ENCODE measurements at places on chromosomes 4 and X.

DNA sequence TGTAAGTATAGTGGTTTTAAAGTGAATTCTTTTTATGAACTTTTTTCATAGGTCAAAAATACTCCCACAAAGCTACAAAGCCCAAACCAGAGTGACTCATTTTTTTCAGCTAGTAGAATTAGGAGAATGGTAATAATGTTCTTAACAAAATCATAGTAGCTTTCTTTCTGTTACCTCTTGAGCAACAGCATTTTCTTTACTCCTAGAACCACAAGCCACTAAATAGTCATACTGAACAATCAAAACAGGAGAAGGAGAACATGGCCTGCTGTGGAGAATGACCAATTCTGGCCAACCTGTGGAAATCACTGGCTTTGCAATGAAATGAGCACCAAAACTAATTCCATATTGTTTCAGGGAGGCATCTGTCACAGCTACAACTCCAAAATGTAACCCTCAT lies 112.9 kb downstream of the AMMECR1 start:
- H3K4me1 ChIP-seq = peaks cover 10% of the 10 kb centered on the region
- H3K27me3 ChIP-seq = no peaks in the 10 kb centered on the region
- no peak for DNase-seq
- H3K4me3 ChIP-seq = no peak overlapping the region
- peaks cover 2% of the 10 kb centered on the region for H3K36me3 ChIP-seq
- H3K27ac ChIP-seq = no peak overlapping the region

GRCh38 chr4:137430171-137430570 lies 102.1 kb downstream of the PCDH18 start:
- DNase-seq = no peak
- no peaks in the 10 kb centered on the region for H3K27me3 ChIP-seq
- H3K4me1 ChIP-seq = no peaks in the 10 kb centered on the region
- no peak overlapping the region for H3K4me3 ChIP-seq
- H3K36me3 ChIP-seq = no peaks in the 10 kb centered on the region
- no peak overlapping the region for H3K27ac ChIP-seq

- no peaks in the 10 kb centered on the region for H3K27me3 ChIP-seq
- no peak overlapping the region for H3K4me3 ChIP-seq
- H3K27ac ChIP-seq = peak overlapping the region; percentile 17
- no peak for DNase-seq
Measured at GRCh38 chrX:2261831-2262667, 238.7 kb downstream of the DHRSX start.

- no peaks in the 10 kb centered on the region for H3K27me3 ChIP-seq
- no peak for DNase-seq
- no peak overlapping the region for H3K4me3 ChIP-seq
- no peaks in the 10 kb centered on the region for H3K4me1 ChIP-seq
- H3K36me3 ChIP-seq = no peaks in the 10 kb centered on the region
Measured at GRCh38 chrX:54695816-54696487, 102.1 kb downstream of the ITIH6 start.

- DNase-seq = no peak
- no peaks in the 10 kb centered on the region for H3K36me3 ChIP-seq
- peaks cover 4% of the 10 kb centered on the region for H3K4me1 ChIP-seq
- H3K4me3 ChIP-seq = no peak overlapping the region
- H3K27ac ChIP-seq = no peak overlapping the region
Measured at GRCh38 chr4:23931489-23931830, 41.6 kb upstream of the PPARGC1A start.

DNA sequence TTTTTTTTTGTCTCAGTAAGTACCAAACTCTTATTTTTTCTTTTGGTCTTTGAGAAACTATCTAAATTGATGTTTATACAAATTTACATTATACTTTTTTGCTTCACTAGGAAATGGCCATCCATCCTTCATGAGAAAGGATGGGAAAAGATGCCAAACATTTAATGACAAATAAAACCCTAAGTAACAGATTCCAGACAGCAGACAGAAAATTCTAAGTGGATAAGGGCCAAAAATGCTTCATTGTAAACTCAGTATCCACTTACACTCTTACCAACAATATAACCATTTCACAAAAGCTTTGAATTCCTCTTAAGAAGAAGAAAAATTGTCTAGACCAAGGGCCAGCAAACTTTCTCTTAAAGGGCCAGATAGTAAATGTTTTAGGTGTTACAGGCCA lies 3.5 kb downstream of the GUCY1B1 start:
- no peak overlapping the region for H3K4me3 ChIP-seq
- DNase-seq = no peak
- no peak overlapping the region for H3K27ac ChIP-seq
- H3K27me3 ChIP-seq = peaks cover 18% of the 10 kb centered on the region

- no peaks in the 10 kb centered on the region for H3K27me3 ChIP-seq
- H3K4me1 ChIP-seq = no peaks in the 10 kb centered on the region
- H3K27ac ChIP-seq = no peak overlapping the region
- H3K4me3 ChIP-seq = no peak overlapping the region
Measured at GRCh38 chrX:118337687-118338086, 8.2 kb upstream of the WDR44 start.

DNA sequence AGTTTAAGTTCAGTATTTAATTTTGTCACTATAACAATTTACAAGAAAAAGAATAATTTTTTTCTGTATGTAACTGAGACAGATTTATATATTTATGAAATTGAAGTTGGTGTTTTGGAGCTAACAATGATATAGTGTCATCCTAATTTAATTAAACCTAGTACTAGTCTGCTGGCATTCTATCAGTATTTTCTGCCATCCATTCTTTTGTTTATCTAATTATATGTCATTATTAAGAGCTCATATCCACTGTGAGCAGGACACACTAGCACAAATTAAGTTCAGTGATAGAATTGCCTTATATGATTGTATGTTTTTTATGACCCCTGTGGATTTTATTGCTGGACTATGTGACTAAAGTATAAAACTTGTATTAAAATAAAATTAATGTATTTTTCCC lies 996.5 kb downstream of the CCSER1 start:
- no peak overlapping the region for H3K4me3 ChIP-seq
- no peak overlapping the region for H3K27ac ChIP-seq

DNA sequence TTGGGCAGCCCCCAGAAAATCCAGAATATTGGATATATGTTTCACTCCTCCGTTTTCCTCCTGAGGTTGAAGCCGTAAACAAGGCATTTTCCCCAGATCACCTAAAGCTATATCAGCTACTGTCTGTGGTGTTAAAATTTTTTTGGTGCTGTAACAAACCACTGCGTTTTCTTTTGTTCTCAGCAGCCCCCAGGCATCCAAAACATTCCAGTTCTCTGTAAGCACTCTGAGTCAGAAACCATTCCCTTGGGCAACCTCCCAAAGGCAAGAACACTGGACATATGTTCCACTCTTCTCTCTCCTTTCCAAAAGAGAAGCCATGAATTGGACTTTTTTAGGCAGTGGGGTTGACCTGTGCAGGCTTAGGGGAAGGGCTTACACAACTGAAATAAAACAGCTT lies 310.9 kb downstream of the MID1IP1 start:
- H3K4me3 ChIP-seq = no peak overlapping the region
- H3K27ac ChIP-seq = no peak overlapping the region
- H3K36me3 ChIP-seq = no peaks in the 10 kb centered on the region
- no peaks in the 10 kb centered on the region for H3K27me3 ChIP-seq

DNA sequence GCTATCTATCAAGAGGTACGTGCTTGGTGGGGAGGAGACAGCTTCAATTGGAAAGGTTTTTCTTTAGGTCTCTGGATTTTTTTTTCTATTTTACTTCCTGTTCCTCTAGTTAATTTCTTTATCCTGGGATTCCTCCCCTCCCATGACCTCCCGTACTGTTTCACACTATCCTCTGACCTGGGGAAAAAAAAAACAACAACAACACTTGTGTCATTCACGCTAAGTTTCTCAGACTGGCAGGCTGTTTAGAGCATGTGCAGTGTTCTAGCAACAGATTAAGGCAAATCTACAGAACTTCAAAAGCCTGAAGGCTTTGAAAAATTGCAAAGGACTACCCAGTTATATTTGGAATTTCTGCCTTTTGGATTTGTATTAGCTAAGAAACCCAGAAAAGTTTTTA lies 358.4 kb downstream of the ARHGAP24 start:
- no peak for DNase-seq
- no peaks in the 10 kb centered on the region for H3K36me3 ChIP-seq
- no peak overlapping the region for H3K4me3 ChIP-seq
- no peak overlapping the region for H3K27ac ChIP-seq
- no peaks in the 10 kb centered on the region for H3K27me3 ChIP-seq
- H3K4me1 ChIP-seq = no peaks in the 10 kb centered on the region

Measured in keratinocyte (primary cell).